ENCODE measurements at places on chromosomes 2 and 18. TPM values are rescaled to one million over a fixed set of nuclear protein-coding genes. Genes with fewer than 3 reads are reported as not detected.

The TMEFF2 gene
- 1.5 TPM for total RNA-seq

The MEIS1 gene
- 2.0 TPM for total RNA-seq

The RHOB gene
- total RNA-seq, result 38.9 TPM

The C2orf80 gene
- total RNA-seq, result not detected

The CHRNA1 gene
- not detected for total RNA-seq

DNA sequence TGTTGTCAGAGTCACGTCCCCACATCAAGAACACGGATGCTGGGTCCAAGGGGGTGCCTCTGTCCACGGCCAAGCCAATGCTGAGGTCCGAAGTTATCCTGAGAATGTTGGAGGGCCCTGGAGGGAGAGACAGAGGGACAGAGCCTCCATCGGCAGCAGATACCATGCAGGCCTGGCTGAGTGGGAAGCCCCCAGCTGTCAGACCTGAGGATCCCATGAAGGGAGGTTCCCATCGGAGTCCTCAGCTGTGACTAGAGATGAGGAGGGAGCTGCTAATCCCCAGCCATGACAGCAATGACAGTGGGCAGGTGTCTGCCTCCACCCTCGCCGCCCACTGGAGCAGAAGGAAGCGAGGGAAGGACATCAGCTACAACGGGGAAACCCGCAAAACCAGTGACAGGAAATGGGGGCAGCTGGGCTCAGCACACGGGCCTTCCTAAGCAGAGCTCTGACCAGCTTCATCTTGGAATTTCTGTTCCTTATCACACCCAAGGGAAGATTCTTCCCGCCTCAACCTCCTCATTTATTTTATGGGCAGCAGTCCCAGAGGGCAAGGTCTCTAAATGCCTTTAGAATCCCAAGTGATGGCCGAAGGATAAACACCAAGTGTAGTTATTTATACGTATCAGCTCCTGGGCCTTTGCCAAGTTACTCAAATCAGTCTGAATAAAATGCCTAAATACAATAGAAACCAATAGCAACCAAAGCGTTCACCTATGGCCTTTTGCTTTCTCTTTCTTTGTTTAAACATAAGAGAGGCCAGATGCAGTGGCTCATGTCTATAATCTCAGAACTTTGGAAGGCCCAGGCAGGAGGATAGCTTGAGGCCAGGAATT lies 32.2 kb downstream of the FAM178B start:
- DNase-seq, result no peak

DNA sequence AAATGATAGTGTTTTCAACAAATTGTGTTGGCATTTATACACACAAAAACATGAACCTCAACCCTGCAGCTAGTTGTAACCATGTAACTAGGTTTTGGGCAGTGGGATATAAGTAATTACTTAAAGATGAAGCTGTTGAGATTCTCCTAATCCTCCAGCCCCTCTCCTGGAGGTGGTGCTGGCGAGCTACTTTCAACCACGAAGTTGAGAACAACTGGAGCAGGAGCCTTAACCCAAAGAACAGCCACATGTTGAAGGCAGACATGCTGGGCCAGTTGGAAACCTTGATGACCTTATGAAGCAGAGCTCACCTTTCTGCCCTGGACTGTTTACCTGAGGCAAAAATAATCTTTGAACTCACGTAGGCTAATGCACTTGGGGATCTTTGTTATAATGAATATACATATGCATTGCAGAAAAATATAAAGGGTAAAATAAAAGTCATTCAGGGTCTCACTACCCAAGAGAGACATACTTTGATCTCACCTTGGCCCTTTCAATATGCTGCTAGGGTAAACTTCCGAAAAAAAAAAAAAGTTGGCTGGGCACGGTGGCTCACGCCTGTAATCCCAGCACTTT lies 89.6 kb upstream of the NPAS2 start:
- DNase-seq, result no peak

- DNase-seq, result no peak
Observed at GRCh38 chr2:13002536-13003331, 286.0 kb downstream of the TRIB2 start.

DNA sequence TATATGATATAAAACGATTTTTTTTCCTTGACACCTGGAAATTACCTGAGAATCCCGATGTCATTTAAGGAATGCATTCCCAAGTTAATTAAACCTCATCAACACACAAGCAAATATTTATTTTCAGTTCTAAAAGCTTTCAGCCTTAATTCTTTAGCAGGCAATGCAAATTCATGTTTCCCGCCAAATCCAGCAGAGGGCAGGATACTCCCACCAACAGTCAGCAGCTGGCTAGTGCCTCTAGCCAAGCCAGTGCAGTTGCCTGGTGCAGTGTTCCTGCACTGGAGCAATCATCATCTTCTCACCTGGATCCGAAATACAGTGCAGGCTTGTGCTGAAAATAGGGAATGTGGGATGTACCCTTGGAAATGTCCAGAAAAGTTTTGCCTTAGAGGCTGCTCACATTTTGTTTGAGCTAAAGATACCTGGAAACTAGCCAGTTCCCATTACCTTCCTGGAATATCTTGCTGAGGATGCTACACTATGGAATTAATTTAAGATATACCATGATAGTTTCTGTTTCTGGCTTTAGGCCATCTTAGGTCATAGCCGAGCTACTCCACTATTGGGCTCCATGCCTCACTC lies 48.4 kb upstream of the CYTIP start:
- DNase-seq, result peak; percentile 53

- no peak for DNase-seq
Observed at GRCh38 chr2:182426918-182427240, at the start of gene PDE1A. PDE1A (minus strand) TSS chr2:182427036.

DNA sequence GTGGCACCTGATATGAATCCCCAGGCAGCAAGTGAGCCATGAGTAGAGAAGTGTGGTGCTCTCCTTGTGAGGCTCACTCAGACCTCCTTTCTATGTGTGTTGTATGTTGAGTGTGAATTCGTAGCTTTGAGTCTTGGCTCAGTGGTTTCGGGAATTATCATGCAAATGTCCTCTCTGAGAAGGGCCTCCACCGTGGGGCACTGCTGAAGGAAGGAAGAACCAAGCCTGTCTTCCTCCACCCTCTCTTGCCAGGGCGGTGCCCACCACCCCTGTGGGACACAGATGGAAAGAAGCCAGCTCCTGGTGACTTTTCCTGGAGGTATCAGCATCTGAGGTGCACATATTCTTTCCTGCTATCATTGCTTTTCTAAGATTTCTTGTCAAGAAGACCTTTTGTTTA lies 156.1 kb downstream of the MYT1L start:
- DNase-seq, result no peak

DNA sequence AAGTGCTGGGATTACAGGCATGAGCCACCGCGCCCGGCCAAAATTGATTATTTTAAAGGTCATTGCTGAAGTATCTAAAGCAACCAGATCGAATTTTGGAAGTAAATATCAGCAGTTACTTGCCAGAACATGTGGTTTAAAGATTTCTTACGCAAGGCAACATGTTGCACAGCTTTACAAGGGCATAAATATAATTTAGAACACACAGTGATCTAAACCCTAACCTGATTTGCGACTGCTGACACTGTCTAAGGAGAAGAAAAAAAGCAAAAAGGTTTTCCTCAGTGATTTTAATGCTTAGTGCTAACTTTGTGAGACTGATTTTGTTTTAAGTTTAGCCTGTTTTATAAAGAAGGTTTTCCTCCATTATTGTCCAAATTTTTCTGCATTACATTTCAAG lies 569.9 kb upstream of the LINC00305 start:
- DNase-seq, result no peak

GRCh38 chr18:35933982-35934381 lies 38.5 kb upstream of the RMP24 start:
- peak; percentile 69 for DNase-seq
